ENCODE measurements at places on chromosomes 13 and 19.

DNA sequence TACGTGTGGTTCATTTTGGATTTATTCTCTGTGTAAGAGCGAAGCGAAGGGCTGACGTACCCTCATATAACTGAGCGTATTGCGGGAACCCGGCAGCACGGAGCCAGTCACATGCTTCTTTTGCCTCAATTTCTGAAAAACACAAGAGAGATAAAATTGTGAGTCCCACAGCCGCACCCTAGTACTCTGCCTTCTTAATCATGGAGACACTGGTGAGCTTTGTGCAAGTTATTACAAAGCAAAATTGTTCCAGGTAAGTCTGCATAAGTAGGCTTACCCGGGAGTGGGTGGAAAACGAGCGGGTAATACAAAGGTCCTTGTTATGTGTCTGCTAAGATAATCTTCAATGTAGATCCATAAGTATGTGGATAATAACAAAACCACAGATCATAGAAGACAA, 118.1 kb downstream of the STARD13 start:
- no peak for DNase-seq

GRCh38 chr13:33072282-33072681, 56.1 kb downstream of the KL start:
- DNase-seq: no peak

DNA sequence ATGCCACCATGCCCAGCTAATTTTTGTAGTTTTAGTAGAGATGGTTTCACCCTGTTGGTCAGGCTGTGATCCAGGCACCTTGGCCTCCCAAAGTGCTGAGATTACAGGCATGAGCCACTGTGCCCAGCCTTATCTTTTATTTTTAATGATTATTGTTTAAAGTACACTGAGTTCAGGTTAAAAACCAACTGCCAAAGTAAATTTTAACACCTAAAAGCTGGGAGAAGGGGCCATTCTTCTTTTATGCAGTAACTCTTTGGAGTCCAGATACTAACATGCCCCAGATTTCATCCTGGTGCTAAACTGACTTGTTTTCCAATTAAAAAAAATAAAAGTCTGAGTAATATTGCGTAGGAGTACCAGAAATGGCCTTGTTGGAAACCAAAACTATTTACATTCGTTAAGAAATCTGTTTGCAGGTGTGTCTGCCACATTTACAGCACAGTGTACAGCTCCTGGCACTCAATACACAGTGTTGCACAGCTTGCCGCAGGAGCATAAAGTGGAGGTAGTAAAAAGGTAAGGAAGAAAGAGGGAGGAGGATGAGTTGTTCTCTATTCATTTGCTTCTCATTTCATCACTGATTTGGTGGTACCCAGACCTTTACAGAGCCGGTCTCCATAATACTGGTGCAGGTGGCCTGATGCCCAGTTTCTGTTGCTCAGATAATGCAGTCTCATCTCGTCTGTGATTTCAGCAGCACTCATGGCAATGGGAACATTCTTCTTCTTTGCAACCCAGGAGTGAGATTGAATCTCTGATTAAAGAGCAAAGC, 108.9 kb downstream of the PCCA start:
- no peak for DNase-seq

DNA sequence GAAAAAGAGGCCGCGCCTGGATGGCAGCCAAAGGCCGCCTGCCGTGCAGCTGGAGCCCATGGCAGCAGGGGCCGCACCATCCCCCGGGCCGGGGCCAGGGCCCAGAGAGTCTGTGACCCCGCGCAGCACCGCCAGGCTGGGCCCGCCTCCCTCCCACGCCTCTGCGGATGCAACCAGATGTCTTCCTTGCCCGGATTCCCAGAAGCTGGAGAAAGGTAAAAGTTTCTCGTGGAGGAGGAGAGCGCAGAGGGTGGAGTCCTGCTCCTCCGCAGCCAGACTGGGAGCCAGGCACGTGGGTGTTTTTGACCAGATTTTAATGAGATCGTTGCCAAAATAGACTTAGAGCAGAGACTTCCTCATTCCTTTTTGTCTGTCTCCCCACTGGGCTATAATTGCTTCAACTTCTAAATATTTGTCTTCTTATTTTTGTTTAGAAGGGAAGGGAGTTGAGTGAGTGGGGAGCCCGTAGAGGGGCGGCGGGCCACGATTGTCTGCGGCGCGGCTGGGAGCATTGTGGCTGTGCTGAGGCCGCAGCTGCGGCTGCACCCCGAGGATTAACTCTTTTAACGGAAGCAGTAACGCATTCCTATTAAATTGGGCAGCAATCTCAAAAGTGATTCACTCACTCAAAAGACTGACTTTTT, 22.8 kb upstream of the NDUFS7 start:
- no peak for DNase-seq

- no peak for DNase-seq
Measured at GRCh38 chr19:52028780-52029123, 573 bp upstream of the ZNF614 start.

- DNase-seq: no peak
Measured at GRCh38 chr19:33403973-33404304, 30.4 kb downstream of the CEBPG start.

- no peak for DNase-seq
Measured at GRCh38 chr13:112454648-112455334, 78.6 kb downstream of the SPACA7 start.

DNA sequence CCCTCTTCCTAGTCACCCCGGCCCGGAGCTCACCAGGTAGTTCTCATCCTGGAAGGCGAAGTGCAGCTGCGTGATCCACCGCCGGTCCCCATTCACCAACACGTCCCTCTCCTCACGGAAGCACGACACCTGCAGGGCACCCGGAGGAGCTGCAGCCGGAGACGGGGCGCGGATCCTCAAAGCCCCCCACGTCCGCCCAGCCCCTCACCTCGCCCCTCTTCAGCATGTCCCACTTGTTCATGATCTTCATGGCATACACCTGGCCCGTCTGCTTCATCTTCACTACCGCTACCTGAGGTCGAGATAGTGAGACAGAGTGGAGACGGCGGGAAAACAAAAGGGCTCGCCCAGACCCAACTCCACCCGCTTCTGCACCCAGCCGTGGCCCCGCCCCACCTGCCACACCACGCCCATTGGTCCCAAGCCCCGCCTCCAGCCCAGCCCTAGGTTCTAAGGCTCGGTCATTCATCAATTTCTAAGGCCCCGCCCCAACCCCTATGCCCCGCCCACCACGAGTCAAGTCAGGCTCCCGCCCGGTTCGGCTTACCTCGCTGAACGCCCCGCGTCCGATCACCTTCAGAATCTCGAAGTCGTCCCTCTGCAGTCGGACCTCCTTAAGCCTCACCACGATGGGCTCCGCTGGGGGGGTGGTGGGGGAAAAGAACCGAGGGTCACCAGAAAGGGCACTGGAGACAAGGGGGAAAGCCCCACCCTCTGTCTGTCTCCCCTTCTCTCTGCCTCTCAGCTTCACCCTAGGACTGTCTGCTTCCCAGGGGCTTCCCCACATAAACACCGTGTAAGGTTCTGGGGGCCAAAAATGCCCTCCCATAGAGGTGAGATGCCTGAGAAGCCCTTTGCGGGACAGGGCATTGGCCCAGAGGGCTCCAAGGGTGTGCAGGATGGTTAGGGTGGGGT, 2.8 kb downstream of the DMPK start:
- peak; percentile 88 for DNase-seq

- DNase-seq: no peak
Measured at GRCh38 chr13:71610876-71611275, 256.1 kb downstream of the DACH1 start.

GRCh38 chr19:41784312-41784711, 12.1 kb upstream of the CEACAM3 start:
- DNase-seq: no peak

GRCh38 chr19:44648631-44649251, 5.0 kb downstream of the PVR start:
- no peak for DNase-seq

GRCh38 chr13:23322353-23323336, 110.9 kb downstream of the SACS start:
- DNase-seq: no peak

- no peak for DNase-seq
Measured at GRCh38 chr19:38975861-38976271, 324 bp upstream of the FBXO17 start.

DNA sequence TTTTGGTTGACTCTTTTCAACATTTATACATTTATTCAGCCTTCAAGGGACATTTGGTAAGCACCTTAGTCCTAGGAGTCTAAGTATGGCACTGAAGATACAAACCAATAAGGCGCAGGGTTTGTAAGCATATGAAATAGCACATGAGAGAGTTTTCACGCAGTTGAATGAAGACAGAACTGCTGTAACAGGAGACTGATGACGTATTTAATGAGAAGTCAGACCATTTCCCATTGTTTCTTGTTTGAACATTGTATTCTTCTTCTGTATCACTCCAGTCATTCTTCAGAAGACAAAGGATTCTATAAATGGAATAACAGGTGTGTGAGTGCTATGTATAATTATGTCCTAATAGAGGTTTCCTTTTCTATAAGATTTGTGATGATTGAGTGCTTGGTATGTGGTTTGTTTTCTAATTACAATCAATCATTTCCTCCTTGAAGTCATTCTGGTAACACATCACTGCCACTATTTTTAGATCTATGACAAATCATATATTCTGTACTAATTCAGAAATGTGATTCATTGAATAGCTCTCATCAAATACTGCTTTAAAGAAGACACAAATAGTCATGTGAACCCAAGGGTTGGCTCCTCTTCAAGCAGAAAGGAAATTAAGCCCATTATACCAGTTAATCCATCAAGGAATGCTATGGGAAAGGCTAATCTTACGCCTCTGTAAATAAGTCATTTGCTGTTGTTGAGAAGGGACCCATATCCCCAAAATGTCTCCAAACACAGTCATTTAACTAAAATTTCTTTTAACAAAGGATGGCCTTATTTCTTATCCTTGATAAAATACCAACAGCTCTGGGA, 222.8 kb upstream of the NBEA start:
- DNase-seq: no peak

- no peak for DNase-seq
Measured at GRCh38 chr13:33394294-33394932, 108.9 kb upstream of the STARD13 start.

- no peak for DNase-seq
Measured at GRCh38 chr19:4277191-4277696, 1.8 kb upstream of the SHD start.

DNA sequence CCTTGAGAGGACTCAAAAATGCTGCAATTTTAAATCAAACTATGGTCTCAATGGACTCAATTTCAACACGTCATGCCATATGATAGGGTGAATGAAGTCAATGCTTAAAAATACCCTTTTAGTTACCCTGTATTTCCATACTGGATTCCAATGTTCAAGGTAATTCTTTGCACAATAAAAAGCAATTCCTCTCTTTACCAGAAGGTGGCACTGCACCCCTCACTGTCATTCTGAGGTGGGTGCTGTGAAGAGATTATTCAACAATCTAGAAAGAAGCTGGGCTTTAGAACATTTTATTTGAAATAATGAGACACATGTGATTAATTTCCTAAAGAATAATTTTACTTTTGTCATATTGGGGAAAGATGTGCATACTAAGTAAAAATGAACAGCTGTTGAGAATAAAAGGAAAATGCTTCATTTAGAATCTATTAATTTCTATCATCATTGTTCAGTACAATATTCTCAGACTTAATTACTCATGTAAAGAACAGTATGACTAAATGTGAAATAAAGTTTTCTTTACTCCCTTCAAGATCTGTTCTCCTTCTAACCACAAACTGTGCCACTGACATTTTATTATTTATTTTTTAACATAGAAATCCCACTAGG, 789.1 kb downstream of the GPC5 start:
- DNase-seq: no peak

DNA sequence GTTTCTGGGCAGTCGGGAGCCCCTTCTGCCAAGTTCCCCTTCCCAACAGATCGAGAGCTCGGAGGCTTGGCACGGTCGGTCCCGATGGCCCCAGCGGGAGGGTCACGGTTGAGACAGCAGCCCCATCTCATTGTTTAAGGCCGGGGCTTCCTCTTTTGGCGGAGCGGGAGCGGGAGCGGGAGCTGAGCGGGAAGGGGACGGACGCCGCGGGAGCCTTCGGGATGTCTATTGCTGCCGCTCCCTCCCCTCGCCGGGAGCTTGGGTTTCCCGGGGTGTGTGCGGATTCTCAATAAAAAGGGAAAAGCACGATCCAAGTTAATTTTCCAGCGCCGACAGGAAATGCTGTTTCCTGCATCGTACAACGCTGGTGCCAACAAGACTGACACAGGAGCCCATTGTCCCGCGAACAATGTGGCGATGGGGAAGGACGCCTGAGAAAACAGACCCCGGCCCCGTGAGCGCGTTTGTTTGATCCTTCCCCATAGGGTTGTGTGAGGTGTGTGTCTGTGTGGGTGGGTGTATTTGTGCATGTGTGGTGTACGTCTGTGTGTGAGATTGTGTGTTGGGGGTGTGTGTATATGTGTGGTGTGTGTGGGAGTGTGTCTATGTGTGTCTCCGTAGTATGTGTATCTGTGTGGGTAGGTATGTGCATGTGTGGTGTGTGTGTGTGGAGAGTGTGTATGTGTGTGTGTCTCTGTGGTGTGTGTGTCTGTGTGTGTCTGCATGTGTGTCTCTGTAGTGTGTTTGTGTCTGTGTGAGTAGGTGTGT, 36.3 kb upstream of the FLT1 start:
- DNase-seq: no peak

GRCh38 chr13:71611292-71611691, 255.7 kb downstream of the DACH1 start:
- DNase-seq: no peak

DNA sequence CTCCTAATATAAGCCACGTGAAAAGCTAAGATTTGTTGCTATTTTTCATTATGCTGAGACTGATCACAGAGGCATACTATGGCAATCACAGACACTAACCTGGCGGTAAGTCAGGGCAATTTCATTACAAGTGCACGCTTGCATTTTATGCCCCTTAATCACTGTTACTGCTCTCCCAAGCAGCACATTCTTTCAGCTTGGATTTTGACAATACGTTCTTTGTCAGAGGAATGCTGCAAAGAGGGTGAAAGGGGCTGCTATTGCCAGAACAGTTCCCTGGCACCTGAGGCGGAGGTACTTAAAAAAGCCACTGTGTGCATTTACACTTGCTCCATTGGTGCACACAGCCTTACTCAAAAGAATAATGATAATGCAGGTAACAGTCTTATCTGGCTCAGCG, 346.6 kb downstream of the RFC3 start:
- no peak for DNase-seq

DNA sequence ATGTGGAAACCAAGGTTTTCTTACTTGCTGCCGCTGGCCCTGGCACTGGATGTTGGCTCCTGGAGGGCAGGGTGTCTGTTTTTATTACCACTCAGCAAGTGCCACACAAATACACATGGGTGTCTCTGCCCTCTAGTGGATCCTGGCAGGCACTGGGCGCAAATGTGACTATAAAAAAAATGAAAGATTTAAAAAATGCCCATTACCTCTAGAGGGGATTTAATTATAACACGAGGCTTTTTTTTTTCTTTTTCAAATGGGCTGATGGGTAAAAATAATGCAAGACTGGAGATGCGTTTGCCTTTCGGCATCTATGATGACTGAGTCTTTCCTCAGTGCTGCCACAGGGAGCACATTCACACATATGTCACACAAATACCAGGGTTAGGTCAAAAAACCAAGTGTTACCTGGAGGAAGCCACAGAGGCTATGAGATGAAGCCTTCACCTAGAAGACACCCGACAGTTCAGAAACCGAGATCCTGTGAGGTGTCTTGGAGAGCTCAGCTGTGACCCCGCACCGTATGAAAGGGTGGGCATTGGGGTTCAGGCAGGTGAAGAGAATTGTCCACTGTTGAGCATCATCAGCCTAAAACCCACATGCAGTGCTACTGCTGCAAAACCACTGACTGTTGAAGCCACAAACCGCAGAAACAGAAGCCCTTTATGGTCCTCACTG, 25.7 kb downstream of the CHAMP1 start:
- no peak for DNase-seq

All from GM18507 (cell line).